ENCODE measurements at places on chromosomes 11 and 22. TPM values are rescaled to one million over a fixed set of nuclear protein-coding genes. Genes with fewer than 3 reads are reported as not detected.

- no peaks in the 10 kb centered on the region for H3K27me3 ChIP-seq
- peak overlapping the region; percentile 82 for H3K27ac ChIP-seq
- peak overlapping the region; percentile 89 for H3K4me3 ChIP-seq
- DNase-seq: peak; percentile 65
- peaks cover 8% of the 10 kb centered on the region for H3K4me1 ChIP-seq
- no peaks in the 10 kb centered on the region for H3K36me3 ChIP-seq
These were observed 673 bp downstream of the CDON start for GRCh38 chr11:126061707-126062678.

GRCh38 chr11:67045314-67045713, 11.3 kb upstream of the RHOD start:
- H3K27ac ChIP-seq: no peak overlapping the region
- no peaks in the 10 kb centered on the region for H3K36me3 ChIP-seq
- no peak for DNase-seq
- no peaks in the 10 kb centered on the region for H3K27me3 ChIP-seq

- peak overlapping the region; percentile 76 for H3K4me3 ChIP-seq
- no peaks in the 10 kb centered on the region for H3K27me3 ChIP-seq
- H3K36me3 ChIP-seq: no peaks in the 10 kb centered on the region
- H3K4me1 ChIP-seq: peaks cover 37% of the 10 kb centered on the region
- DNase-seq: peak; percentile 79
- peak overlapping the region; percentile 72 for H3K27ac ChIP-seq
These were observed 1.0 kb downstream of the POU2AF3 start for GRCh38 chr11:111299101-111300026.

DNA sequence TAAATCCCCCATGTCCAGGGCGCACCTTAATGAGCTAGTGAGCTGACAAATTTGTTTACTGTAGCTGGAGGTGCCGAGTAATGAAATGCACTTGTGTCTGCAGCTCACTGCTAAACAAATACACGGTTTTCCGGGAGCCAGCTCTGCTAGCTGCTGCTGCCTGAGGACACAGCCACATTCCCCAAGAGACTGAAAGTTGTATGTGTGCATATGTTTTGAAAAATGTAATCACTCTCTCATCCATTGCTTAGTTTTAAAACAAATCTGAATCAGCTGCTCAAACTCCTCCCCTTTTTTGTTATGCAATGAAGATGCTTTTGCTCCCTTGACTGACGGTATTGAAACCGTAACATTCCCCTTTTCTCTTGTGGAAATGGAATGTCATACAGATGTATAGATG, 62.4 kb upstream of the NNMT start:
- no peaks in the 10 kb centered on the region for H3K27me3 ChIP-seq
- no peak for DNase-seq
- H3K4me3 ChIP-seq: no peak overlapping the region
- no peaks in the 10 kb centered on the region for H3K4me1 ChIP-seq
- no peak overlapping the region for H3K27ac ChIP-seq

DNA sequence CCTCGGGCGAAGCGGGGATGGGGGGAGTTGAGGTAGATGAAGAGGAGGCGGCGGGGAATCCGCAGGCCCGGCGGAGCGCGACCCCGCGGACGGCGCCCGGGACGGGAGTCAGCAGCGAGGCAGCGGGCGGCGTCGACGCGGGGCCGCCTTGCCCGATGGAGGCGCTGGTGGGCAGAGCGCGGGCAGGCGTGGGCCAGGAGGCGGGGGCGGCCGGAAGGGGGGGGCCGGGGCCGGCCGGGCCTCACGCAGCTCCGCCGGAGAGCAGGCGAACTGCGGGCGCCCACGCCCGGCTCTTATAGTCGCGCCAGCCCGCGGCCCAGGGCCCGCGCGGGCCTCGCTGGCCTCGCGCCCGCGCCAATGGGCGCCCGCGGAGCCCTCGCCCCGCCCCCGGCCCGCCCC, at the start of gene IGF2:
TSS of gene IGF2 (minus strand) at position 267 of the 399 bp plus-strand sequence. CDS start 3,866 bp downstream, outside the sequence.
- peaks cover 21% of the 10 kb centered on the region for H3K4me1 ChIP-seq
- H3K36me3 ChIP-seq: no peaks in the 10 kb centered on the region
- H3K27me3 ChIP-seq: no peaks in the 10 kb centered on the region
- peak within 1 kb of the TSS; percentile 30 for H3K27ac ChIP-seq
- peak; percentile 79 for DNase-seq

Gene ROBO4
- total RNA-seq: not detected

Gene OR4C46
- total RNA-seq: not detected

Gene TCN1
- not detected for total RNA-seq

Gene TKFC
- total RNA-seq: 99.0 TPM

Data from Caco-2 (cell line).